ENCODE measurements at places on chromosomes 1 and 21.

GRCh38 chr1:64209221-64209620, 5.8 kb downstream of the UBE2U start:
- no peak for DNase-seq

DNA sequence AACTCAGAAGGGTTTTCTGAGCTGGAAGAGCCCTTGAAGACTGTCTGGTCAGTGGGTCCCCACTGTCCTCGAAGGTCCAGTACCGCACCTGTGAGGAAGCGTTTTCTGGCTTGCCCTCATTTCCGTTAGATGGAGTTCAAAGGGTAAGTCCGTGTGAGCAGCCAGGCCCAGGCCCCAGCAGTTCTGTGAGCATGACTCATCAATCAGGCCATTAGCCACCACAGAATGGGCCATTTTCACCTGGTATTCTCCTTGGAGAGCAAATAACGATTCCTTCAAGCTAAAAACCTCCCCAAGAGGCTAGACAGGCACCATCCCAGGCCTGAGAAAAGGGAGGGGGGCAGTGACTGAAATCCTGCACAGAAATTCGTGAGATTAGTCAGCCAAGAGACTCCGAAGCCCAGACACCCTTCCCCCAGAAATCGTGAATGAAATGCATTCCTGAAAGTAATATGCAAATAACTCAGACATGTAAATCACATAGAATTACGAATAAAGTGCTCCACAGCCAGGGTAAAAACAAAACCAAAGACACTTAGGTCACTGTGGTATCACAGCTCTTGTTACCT, 66.0 kb downstream of the BCAR3 start:
- no peak for DNase-seq

- no peak for DNase-seq
These were observed 20.7 kb downstream of the LHX9 start for GRCh38 chr1:197937892-197938291.

- DNase-seq: no peak
These were observed 4.2 kb upstream of the NLRP3 start for GRCh38 chr1:247411621-247412327.

GRCh38 chr1:246160374-246160773, 346.7 kb downstream of the SMYD3 start:
- no peak for DNase-seq

GRCh38 chr1:60516996-60517395, 443.4 kb upstream of the C1orf87 start:
- no peak for DNase-seq

- no peak for DNase-seq
These were observed 11.7 kb downstream of the PYHIN1 start for GRCh38 chr1:158943059-158943458.

DNA sequence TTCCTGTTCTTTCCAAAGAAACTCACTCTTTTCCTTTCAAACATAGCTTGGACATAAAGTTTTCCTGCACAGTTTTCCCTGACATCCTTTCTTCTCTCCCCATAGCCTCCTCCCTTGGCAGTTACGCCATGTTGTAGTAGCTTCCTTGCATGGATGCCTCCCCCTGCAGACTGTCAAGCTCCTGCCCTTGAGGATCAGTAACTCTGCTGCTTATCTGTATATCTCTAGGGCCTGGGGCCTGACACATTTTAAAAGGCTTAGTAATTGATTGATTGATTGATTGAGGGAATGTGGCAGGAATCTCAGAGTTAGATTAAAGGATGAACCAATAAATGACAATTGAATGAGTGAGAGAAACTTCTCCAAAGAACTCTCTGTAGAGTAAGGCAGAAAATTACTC, 143.7 kb downstream of the NEK7 start:
- DNase-seq: no peak

GRCh38 chr1:114135786-114136185, 17.9 kb downstream of the SYT6 start:
- DNase-seq: no peak

GRCh38 chr1:56435434-56436262, 143.7 kb downstream of the PLPP3 start:
- DNase-seq: no peak

DNA sequence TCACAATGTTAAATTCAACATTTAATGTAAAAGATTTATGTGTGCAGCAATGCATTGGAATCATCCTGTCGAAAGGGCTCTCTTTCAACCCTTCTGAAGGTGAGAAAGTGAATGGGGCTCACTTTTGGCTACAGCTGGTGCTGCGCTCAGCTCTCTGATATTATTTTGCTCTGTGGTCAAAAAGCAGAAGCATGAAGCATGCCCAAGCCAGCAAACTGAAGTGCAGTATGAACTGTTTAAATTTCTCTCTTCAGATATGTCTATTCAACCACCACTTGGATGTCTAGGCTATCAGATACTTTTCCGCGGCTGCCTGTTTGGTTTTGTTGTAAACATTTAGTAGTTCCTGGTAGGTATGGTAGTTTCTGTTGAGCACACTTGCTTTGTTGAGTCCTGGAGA, 216.9 kb upstream of the TMPRSS15 start:
- no peak for DNase-seq

- DNase-seq: peak; percentile 2
These were observed 1753.4 kb downstream of the MRPL39 start for GRCh38 chr21:23853796-23854379.

DNA sequence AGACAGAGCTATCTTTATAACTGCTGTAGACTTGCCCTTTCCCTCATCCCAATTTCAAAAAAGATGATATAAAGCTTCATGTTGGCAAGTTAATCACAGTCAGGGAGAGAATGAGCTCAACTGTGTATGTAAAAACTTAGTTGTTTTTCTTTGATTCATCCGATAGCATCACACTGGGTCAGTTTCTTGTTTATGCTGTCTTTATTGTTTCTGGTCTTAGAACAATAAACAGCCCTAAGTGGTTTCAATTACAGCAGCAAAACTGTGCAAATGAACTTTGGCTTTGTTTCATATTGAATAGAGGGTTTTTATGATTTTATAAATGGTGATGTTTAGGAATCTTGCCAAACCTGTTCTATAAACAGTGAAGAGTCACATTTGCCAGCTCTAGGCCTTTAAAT, 423.8 kb upstream of the CXADR start:
- DNase-seq: no peak

- DNase-seq: no peak
These were observed 12.1 kb upstream of the TLR5 start for GRCh38 chr1:223155153-223155552.

GRCh38 chr1:3921765-3922164, 21.7 kb upstream of the C1orf174 start:
- no peak for DNase-seq

DNA sequence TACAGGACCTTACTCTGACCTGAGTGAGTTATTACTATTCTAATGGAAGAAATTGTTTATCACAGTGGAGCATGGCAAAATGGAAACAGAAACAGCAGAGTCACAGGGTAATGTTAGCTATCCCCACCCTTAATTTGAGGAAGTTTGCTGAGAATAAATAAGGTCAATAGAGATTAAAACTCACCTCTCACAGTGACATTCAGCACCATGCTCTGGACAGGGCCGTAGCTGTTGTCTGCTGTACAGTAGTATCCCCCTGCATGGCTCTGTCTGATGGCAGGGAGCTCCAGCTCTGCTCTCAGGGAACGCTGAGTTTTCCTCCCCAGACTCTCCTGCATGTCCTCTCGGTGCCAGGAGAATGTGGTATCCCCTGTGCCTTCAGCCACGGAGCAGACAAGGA, 11.9 kb downstream of the FCRL4 start:
- no peak for DNase-seq

GRCh38 chr1:28591708-28592320, at the start of gene RAB42:
Gene RAB42, plus strand, starts transcription at chr1:28592265. Its CDS starts 247 bp downstream, at chr1:28592512.
- DNase-seq: peak; percentile 58

GRCh38 chr1:22119626-22120468, 23.1 kb downstream of the WNT4 start:
- DNase-seq: no peak

Measured in HuH-7.5 (cell line).